SK-MEL-5 (cell line): ENCODE measurements at places on chromosomes 4 and X. TPM values are rescaled to one million over a fixed set of nuclear protein-coding genes. Genes with fewer than 3 reads are reported as not detected.

DNA sequence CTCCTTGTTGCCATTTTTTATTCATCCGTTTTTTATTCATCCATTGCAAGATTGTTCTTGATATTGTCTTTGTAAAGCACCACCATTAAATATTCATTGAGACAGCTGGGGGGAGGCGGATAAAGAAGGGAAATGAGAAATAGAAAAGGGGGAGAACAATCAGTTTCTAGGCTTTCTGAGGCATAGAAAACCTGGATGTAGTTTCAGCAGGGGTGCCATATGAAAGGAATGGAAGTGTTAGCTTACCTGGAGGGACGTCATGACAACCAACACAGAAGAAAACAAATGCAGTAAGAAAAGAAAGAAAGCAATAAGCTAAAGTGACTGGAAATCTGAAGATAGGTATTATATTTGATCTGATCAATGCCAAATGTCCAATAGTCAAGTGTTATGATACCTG, 276.1 kb downstream of the GASK1B start:
- DNase-seq, result no peak

AKAP4 gene
- not detected in 2 replicates for total RNA-seq

GPAT3 gene
- 95.7 and 97.1 TPM in 2 replicates for total RNA-seq

- peak; percentile 11 for DNase-seq
Measured at GRCh38 chrX:128460835-128461234, 408.6 kb upstream of the ACTRT1 start.

DNA sequence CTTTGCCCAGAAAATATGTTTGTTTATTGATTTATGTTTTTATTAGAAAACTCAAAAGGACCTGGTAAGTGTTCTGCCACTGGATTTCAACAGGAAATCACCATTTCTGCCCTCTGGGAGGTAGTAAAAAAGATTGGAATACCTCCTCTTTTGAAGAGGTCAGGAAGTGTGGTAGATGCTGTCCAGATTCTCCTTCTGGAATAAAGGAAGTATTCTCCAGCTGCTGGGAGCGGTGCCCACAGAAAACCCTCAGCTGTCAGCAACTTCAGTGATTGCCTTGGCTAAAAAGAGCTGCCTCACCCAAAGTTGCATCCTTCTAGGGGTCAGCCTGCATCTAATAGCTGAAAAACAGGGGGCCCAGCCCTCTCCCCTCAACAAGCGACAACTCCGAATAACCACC, 13.8 kb upstream of the ZNF674 start:
- peak; percentile 65 for DNase-seq

RBMXL3 gene
- total RNA-seq, result not detected in 2 replicates

CT55 gene
- total RNA-seq, result 5.9 and 7.1 TPM in 2 replicates

DNA sequence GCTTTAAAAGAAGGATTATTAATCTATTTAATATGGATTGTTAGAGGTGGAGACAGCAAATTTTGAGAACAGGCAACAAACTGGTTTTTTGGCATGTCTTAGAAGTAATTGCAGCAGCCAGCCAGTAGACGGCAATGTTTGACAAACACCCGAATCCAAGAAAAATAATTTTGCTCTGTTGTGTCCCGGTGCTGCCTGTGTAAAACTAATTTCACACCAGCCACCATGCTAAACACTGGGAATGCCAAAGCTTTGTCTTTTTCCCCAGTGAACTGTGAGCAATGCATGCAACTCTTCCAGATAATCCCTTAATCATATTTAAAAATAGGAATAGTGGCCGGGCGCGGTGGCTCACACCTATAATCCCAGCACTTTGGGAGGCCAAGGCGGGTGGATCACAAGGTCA, 25.9 kb downstream of the SMIM31 start:
- peak; percentile 68 for DNase-seq

GRCh38 chrX:14079891-14080430, 50.3 kb upstream of the GEMIN8 start:
- DNase-seq, result peak; percentile 8

F8A2 gene
- total RNA-seq, result not detected in 2 replicates

- DNase-seq, result peak; percentile 6
Measured at GRCh38 chrX:118761939-118762707, 34.7 kb downstream of the IL13RA1 start.

PFKFB1 gene
- total RNA-seq, result not detected in 2 replicates

PABPC5 gene
- total RNA-seq, result 1.7 and 2.0 TPM in 2 replicates

DNA sequence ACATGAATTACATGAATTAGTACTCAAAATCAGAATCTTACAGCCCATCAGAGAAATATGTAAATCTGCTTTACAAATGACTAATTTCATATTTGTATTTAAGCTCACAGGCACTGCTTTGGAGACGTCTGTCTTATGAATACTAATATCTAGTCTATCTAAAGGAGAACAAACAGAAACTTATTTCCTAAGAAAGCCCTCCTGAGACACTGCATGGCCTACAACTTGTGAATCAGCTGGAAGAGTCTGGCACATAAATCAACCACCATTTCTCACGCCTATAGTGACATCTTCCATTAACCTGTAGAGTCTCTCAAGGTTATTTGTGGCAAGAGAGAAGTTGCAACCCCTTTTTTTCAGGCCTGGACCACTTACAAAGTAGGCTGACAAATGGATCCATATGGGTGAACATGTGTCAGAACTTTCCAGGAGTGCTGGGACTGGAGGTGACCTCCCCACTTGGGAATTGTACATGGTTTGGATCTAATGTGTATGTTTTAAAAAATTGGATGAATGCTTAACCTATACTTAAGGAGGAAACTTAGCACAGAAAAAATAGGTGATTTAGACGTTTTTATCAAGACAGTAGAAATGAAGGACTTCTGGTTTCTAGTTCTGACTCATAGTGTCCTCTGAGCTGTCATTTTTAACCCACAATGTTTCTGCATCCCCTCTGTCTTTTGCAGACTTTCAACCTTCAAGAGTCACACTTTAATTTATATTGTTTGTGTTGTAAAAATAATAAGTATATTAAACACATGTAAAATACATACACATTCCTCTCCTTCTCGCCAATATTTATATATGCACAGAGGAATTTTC, 83.2 kb upstream of the ARHGAP24 start:
- no peak for DNase-seq

DNA sequence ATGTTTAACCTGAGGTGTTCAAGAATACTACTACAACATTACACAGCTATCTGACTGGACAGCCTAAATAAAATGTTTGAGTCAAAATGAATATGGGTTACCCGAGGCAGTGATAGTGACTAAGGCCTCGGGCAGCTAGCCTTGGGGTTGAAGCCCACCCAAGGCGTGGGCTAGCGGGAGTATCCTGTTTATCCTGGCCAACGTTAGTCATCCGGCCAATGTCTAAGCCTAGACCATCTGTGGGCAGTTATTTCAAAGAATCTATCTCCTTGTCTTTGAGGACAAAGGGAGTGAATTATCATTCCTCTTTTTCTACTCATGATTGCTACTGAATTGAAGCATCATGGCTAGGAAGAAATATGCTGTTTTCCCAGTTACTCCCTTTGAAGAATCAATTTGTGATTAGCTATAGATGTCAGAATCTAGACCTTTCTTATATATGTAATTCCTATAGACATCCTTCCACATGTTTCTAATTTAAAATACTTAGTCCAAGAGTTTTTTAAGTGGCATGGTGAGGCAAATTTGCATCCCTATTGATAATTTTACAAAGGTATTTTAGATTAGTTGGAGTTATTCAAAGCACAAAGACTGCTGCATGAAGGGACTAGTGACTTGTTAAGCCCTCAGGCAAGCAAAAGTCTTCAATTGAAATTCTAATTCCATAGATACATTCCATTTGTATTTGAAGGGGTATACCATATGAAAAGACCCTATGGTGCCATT, 6.0 kb upstream of the PDGFC start:
- no peak for DNase-seq

VEGFD gene
- 0.21 and 0.34 TPM in 2 replicates for total RNA-seq

DNA sequence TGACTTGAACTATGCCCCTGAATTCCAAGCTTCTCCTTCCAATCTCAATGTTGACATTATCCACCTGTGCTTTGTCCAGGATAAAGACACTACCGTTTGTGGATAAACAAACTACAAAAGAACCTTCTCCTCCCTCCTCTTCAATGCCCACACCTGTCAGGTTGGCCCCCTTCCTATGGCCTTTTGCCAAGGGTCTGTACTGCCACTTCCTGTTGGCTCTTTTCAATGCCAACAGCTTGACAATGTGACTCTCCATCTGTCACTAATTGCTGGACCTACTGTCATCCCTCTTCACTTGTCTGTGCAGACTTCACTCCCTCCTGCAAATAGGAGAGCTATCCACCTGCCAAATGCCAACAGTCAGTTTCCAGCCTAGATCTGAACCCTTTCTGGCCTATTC, 35.8 kb upstream of the MID1 start:
- no peak for DNase-seq

DNA sequence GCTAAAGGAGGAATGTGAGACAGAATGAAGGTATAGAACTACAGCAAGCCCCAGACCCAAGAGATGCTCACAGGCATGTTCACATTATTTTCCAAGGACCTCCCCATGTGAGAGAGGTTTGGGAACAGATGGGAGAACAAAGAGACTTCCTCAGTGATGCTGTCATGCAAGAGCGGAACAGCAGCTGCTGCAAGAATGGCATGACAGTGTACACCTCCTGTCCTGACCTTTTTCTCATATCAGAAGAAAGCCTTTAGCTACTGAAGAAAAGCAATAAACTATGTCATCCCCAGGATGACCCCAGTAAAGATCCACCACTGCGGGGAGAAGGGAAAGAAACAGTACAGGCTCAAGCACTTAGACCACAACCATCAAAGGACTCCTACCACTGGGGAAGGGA, 7.2 kb downstream of the PRDM5 start:
- no peak for DNase-seq

DNA sequence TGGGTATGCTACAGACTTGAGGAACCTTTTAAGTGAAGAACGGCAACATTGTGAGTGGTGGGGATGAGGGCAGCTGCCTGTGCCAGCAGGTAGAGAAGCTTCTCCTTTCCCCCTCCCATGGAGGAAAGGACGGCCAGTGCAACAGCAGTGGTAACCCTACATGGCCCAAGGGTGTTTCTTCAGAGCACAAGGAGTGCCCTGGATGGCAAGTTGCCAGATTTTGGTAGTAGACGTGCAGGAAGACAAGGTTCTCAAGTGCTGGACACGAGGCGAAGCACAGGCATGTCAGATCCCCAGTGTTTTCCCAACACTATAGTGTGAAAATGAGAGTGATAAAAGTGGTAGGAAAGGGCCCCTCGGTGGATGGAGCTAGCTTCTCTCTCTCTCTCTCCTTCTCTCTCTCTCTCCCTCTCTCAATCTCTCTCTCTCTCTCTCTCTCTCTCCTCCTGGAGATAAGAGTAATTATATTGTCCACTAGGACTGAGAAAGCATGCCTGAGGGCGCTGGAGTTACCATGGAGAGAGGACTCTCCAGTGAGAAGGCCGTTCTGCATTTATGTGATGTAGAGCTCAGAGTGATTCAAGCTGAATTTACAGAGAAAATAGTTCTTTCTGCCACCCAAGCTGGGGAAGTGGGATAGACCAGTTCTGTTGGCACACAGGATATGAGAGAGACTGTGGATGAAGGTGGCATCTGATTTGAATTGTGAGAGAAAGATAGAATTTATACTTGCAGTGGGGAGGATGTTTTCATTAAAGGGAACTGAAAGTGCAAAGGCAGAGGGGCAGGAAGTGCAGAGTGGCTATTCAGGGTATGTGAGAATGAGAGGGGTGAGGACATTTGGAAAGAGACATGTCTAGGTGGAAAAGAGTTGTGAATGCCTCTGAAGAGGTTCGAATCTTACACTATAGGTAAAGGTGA, 25.7 kb upstream of the TRPC3 start:
- no peak for DNase-seq

GRCh38 chr4:33543941-33544450, 2700.3 kb downstream of the ARAP2 start:
- no peak for DNase-seq

CXCL5 gene
- not detected in 2 replicates for total RNA-seq

DNA sequence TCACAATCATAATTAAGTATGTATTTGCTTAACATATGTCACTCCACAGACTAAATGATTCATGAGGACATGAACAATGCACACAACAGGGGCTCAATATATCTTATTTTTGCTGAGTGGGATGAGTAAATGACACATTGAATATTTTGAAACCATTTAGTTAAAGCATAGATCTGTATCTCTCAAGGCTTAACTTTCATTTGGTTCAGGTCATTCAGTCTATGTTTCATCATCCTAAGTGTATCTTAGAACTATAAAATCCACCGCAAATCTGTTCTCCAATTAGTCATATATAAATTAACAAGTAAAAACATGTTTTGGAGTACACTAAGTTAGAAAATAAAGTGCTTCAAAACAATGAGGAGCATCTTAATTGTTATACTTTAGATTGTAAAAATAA, 45.8 kb downstream of the AREG start:
- DNase-seq, result no peak

- DNase-seq, result no peak
Measured at GRCh38 chr4:141746026-141746425, 109.6 kb downstream of the IL15 start.

DNA sequence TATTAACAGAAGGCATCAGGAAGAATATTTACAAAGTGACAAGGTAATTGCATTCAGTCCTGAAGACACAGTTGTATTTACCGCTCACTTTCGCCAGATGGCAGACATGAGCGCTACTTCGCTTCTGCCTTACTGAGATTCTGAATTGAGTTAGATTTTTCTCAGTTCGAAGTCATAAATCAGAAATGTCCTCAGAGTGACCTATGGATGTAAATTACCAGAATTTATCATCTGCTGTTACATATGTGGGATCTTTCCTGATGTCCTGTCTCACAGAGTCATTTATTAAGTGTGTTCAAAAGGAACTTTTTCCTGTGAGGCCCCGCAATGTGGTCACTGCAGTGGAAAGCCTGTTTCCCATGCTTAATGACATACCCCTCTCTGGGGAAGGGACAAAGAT, 97.3 kb upstream of the DCLK2 start:
- peak; percentile 64 for DNase-seq

DNA sequence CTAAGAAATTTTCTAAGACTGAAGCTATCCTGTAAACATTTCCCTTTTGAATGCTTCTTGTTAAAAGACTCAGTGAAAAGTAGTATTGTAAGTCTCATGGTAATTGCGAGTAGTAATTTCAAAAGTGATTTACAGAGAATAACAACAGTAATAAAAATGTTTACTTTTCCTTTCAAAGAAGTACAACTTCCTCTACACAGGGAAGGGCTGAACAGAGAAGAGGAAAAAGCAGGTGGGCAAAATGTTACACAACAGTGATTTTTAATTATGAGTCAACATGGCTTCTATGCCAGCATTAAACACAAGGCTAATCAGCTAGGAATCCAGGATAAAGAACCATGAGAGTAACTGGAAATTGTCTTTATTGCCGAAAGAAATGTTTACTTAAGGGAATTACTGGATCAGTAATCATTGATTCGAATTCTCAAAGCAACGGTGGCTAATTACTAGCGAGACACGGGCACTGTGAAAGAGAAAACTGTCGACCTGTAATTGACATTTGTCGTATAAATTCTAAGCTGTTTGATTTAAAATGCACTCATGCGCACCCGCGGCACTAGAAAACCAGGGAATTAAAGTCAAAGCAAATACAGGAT, 15.4 kb downstream of the UTP3 start:
- no peak for DNase-seq

DNA sequence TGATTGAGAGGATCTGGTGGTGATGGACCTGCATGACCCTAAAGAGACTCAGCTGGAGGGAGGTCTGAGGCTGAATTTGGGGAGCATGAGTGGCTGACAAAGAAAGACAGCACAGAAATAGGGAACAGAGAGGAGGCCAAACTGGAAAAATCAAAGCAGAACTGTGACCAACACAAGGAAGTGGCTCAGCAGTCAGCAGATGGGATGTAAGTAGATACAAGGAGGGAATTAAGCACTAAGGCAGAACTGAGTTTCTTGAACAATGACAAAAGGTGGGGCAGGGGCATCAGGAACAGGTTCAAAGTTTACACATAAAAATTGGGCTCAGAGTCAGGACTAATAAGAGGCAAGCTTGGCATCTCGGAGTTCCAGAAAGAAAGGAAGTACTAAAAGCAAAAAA, 144.3 kb upstream of the KLF3 start:
- no peak for DNase-seq

TSPYL2 gene
- total RNA-seq, result 4.6 and 5.4 TPM in 2 replicates

MAGEA10 gene
- total RNA-seq, result 0.13 TPM in 2 replicates
